ENCODE measurements at places on chromosomes 2 and 18. TPM values are rescaled to one million over a fixed set of nuclear protein-coding genes. Genes with fewer than 3 reads are reported as not detected.
A peak's percentile ranks its signal among the peaks of the same experiment; 100 is the strongest.

- DNase-seq = no peak
- no peak overlapping the region for H3K4me3 ChIP-seq
- H3K27me3 ChIP-seq = no peaks in the 10 kb centered on the region
Observed at GRCh38 chr2:106358081-106358480, 110.1 kb downstream of the RGPD3 start.

EGR4 gene
- not detected for total RNA-seq

CCDC74A gene
- 5.3 TPM for total RNA-seq

DNA sequence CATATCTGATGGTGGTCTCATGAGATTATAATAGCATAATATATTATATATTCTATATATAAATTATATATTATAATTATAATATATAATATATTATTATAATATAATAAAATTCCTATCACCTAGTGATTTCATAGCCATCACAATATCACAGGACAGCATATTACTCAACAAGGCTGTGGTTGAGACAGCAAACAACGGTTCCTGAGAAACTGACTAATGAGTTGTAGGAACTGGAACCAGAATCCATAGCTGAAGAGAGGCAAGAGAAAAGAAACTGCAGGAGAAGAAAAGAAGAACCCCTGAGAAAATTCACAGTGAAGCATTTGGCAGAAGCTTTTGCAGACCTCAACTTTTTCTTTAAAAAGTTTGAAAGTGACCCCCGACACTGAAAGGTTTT, 84.0 kb downstream of the BCL2L11 start:
- H3K27ac ChIP-seq = no peak overlapping the region
- no peak for DNase-seq
- no peaks in the 10 kb centered on the region for H3K4me1 ChIP-seq
- no peaks in the 10 kb centered on the region for H3K27me3 ChIP-seq
- no peaks in the 10 kb centered on the region for H3K36me3 ChIP-seq
- no peak overlapping the region for H3K4me3 ChIP-seq

- no peak for DNase-seq
- H3K27ac ChIP-seq = no peak overlapping the region
- no peaks in the 10 kb centered on the region for H3K27me3 ChIP-seq
- no peaks in the 10 kb centered on the region for H3K4me1 ChIP-seq
Observed at GRCh38 chr18:41700416-41700815, 254.6 kb upstream of the PIK3C3 start.

AMER3 gene
- total RNA-seq = not detected

GRCh38 chr2:235844561-235844960, 323.6 kb downstream of the GBX2 start:
- H3K36me3 ChIP-seq = no peaks in the 10 kb centered on the region
- no peaks in the 10 kb centered on the region for H3K27me3 ChIP-seq
- no peak for DNase-seq
- no peak overlapping the region for H3K27ac ChIP-seq
- H3K4me1 ChIP-seq = no peaks in the 10 kb centered on the region

GRCh38 chr18:77343846-77344510, 94.3 kb downstream of the GALR1 start:
- no peak overlapping the region for H3K27ac ChIP-seq
- DNase-seq = no peak
- no peak overlapping the region for H3K4me3 ChIP-seq
- H3K36me3 ChIP-seq = no peaks in the 10 kb centered on the region
- no peaks in the 10 kb centered on the region for H3K4me1 ChIP-seq

DNA sequence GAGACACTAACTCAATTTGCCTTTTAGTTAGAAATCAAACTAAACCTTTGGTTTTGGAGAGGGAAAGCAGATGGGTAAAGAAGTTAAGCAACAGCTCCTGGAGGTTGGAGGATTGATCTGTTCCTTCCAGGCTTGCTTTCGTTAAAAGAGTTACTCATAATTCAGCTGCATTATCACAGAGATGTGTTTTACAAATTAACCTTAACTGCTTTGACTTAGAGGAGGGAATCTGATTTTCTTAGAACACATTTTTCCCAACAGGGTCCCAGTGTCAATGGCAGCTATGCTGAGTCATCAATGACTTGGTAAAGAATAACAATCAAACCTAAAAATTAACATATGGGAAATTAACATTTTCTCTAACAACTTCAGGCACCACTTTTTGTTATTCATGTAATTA, 113.4 kb downstream of the COPS8 start:
- H3K36me3 ChIP-seq = no peaks in the 10 kb centered on the region
- DNase-seq = no peak
- no peaks in the 10 kb centered on the region for H3K27me3 ChIP-seq
- peaks cover 30% of the 10 kb centered on the region for H3K4me1 ChIP-seq
- H3K4me3 ChIP-seq = no peak overlapping the region

DNA sequence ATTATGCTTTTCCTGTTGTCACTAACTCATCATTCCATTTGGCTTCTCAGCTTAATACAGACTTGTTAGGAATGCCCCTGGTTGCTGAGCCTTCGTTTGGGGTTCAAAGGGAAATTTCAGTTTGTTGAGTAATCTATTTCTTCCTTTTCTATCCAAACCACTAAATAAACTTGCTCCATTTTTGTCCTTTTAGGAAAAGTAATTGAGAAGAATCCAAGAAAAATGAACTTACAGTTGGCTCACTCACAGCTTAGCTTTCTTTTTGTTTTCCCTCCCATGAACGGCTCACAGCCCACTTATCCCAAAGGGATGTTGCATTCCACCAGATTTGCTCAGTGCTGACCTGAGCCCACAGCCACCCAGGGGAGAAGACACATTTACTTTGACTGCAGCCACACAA, 73.9 kb downstream of the SOX11 start:
- H3K4me1 ChIP-seq = no peaks in the 10 kb centered on the region
- H3K27ac ChIP-seq = no peak overlapping the region
- DNase-seq = peak; percentile 39
- no peak overlapping the region for H3K4me3 ChIP-seq
- H3K27me3 ChIP-seq = no peaks in the 10 kb centered on the region

DNA sequence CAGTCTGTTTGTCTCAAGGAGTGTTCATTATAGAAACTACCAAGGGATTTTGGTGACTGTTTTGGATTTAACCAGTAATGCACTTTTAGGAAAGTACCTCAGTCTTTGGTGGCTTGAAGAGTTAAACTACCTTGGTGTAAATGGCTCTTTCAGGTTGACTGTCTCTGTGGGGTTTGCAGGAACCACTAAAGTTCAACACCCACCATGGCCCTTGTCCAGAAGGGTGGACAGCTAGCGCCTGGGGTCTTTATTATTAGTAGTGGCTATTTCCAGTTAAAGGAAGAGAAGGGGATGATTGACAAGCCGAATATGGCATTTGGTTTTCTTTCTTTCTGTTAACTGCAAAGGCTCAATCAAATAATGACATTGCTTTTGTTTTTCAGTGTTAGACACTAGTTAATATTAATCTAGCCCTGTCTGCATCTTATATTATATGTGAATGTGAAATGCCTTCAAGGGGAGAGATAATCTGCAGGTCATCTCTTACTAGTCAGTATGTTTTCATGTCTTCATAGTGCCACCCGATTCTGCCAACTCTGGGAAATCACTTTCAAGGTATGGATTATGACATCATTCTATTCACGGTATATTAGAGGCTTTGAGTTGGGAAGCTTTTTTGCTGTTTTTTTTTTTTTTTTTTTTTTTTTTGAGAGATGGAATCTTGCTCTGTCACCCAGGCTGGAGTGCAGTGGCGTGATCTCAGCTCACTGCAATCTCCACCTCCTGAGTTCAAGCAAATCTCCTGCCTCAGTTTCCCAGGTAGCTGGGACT, 56.4 kb downstream of the MAP4K4 start:
- H3K4me1 ChIP-seq = peaks cover 42% of the 10 kb centered on the region
- no peak for DNase-seq
- peak overlapping the region; percentile 66 for H3K27ac ChIP-seq
- H3K36me3 ChIP-seq = no peaks in the 10 kb centered on the region
- H3K27me3 ChIP-seq = no peaks in the 10 kb centered on the region

TUBB6 gene
- total RNA-seq = 321 TPM

DNA sequence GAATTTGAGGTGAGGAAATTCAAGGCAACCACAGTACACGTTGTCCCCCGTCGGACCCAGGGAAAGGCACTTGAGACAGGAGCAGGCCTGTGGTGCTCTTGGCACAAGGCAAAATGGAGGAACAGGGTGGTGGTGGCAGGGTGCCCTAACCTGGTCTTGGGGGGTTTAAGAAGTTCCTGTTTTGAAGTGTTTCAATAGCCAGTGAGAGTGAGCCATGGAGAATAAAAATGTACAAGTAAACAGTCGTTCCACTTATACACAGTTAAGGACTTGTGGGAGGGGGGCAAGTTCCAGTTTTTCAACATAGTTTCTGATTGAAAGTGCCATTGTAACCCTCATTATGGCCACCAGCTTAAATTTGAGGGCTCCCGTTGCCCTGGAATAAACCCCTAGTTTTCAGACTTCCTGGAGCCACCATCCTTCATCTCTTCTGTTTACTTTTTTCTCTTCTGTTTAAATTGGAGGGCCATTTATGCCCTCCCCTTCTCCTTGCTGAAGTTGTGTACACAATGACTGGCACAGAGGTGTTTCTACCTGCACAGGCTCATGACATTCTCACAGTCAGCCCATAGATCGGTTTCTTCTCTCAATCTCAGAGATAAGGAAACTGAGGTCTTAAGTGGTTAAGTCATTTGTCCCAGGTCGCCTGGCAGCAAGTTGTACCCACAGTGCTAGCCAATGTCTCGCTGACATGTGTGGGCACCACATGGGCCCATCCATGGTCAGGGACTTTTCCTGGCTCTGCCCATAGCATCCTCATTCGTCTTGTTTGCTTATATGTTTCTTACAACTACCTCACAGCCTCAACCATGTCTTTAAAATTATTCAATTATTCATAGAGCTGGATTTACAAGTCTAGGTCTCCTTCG, 66.0 kb upstream of the ST3GAL5 start:
- H3K4me1 ChIP-seq = peaks cover 29% of the 10 kb centered on the region
- H3K27ac ChIP-seq = peak overlapping the region; percentile 32
- no peaks in the 10 kb centered on the region for H3K36me3 ChIP-seq

DNA sequence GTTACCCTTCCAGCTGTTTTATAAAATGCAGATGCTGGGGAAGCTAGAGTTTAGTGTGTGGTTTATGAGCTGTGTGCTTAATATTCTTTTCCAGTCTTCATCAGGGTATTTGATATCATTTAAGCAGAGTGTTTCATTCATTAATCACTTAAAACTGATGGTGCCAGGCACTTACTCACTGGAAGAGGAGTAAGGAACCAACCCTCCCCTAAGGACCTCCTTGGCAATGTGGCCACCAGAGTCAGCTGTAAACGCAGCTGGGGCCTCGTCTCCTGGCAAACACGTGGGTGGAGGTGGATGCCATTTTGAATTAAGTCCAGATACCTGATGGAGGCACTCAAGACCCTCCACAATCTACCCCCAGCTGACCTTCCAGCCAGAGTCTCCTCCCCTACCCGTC, 331.6 kb downstream of the CLIP4 start:
- H3K27me3 ChIP-seq = no peaks in the 10 kb centered on the region
- H3K36me3 ChIP-seq = no peaks in the 10 kb centered on the region
- H3K4me3 ChIP-seq = no peak overlapping the region
- DNase-seq = no peak
- no peak overlapping the region for H3K27ac ChIP-seq

- DNase-seq = no peak
- no peak overlapping the region for H3K27ac ChIP-seq
- peaks cover 19% of the 10 kb centered on the region for H3K36me3 ChIP-seq
- H3K27me3 ChIP-seq = peaks cover 25% of the 10 kb centered on the region
- no peak overlapping the region for H3K4me3 ChIP-seq
Observed at GRCh38 chr2:240447331-240447730, 11.9 kb downstream of the GPC1 start.

MAT2A gene
- total RNA-seq = 278 TPM

- DNase-seq = no peak
- no peak overlapping the region for H3K4me3 ChIP-seq
- no peaks in the 10 kb centered on the region for H3K36me3 ChIP-seq
- no peaks in the 10 kb centered on the region for H3K4me1 ChIP-seq
Observed at GRCh38 chr2:140295767-140296166, 1515.6 kb upstream of the NXPH2 start.

STK16 gene
- total RNA-seq = 23.7 TPM

GRCh38 chr2:121768143-121768755, 12.8 kb downstream of the TSN start:
- peaks cover 78% of the 10 kb centered on the region for H3K36me3 ChIP-seq
- no peak overlapping the region for H3K27ac ChIP-seq
- DNase-seq = no peak
- H3K4me1 ChIP-seq = no peaks in the 10 kb centered on the region
- H3K4me3 ChIP-seq = no peak overlapping the region
- H3K27me3 ChIP-seq = no peaks in the 10 kb centered on the region

GRCh38 chr2:201132518-201132917, 16.6 kb downstream of the CFLAR start:
- peak overlapping the region; percentile 16 for H3K4me3 ChIP-seq
- H3K4me1 ChIP-seq = peaks cover 35% of the 10 kb centered on the region
- no peak for DNase-seq

EPAS1 gene
- 217 TPM for total RNA-seq

- no peak for DNase-seq
- H3K27me3 ChIP-seq = no peaks in the 10 kb centered on the region
- no peak overlapping the region for H3K4me3 ChIP-seq
Observed at GRCh38 chr2:186950694-186951093, 101.7 kb upstream of the ZSWIM2 start.

NTSR2 gene
- total RNA-seq = not detected

DNA sequence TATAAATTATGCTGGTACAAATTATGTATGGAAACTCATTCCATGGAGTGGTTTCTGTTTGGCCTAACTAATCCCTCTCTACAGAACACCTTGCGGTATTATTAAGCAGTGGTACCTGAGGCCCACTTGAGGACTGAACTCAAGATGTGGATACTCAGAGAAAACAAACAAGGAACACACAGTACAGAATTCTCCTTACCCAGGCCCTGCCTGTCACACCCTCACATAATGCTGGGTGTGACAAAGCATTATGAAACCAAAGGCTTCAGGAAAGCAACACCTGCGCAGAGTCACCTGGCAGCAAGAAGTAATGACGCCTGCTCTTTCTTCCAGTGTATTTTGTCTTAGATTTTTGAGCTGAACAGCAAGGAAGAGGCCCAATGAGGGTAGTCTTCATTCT, 264.7 kb downstream of the PAX3 start:
- no peak overlapping the region for H3K4me3 ChIP-seq
- H3K27me3 ChIP-seq = no peaks in the 10 kb centered on the region
- H3K27ac ChIP-seq = peak overlapping the region; percentile 16
- H3K4me1 ChIP-seq = no peaks in the 10 kb centered on the region

CDH19 gene
- 11.3 TPM for total RNA-seq

GRCh38 chr2:162908567-162908966, 70.0 kb upstream of the KCNH7 start:
- H3K4me3 ChIP-seq = no peak overlapping the region
- H3K27me3 ChIP-seq = no peaks in the 10 kb centered on the region
- DNase-seq = no peak
- H3K36me3 ChIP-seq = no peaks in the 10 kb centered on the region

GRCh38 chr2:228474466-228474865, 293.0 kb upstream of the SPHKAP start:
- no peak overlapping the region for H3K4me3 ChIP-seq
- no peaks in the 10 kb centered on the region for H3K4me1 ChIP-seq
- no peak for DNase-seq
- H3K27me3 ChIP-seq = no peaks in the 10 kb centered on the region
- no peaks in the 10 kb centered on the region for H3K36me3 ChIP-seq
- no peak overlapping the region for H3K27ac ChIP-seq
